WERI-Rb-1 (cell line): ENCODE measurements at places on chromosomes 4 and X.

- DNase-seq = no peak
These were observed 41.0 kb upstream of the PDLIM5 start for GRCh38 chr4:94410678-94411206.

DNA sequence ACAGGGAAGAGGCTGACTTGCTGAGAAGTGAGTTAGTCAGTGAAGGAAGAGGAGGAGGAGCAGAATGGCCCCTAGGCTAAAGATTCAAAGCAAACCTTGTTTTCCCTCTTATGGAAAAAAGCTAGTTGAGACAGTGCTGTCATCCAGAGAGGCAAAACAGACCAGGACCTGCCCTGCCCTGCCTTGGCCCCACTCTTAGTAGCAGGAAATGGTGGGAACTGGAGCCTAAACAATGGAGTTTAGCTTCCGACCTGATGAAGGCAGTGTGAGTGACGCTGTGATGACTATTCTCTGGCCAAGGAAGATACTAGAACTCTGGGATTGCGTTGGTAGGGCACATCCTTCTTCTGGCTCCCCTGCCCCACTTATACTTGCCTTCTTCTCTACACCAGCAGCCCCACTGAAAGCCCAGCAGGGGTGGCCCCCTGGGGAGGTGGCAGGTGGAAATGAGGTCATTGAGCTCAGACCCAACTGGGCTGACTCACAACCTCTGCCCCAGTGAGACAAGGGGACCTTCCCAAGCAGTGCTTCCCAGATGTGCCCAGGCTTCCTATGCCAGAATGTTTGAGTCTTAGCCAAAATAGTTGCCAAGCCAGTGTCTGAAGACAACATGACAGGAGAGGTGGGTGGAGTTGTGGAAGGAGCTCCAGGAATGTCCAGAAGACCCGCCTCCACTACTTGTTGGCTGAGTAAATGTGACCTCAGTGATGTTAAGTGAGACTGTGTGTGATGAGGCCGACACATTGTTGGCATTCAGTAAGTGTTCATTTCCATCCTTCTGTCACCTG is 38.8 kb downstream of the MSN start:
- DNase-seq = no peak

DNA sequence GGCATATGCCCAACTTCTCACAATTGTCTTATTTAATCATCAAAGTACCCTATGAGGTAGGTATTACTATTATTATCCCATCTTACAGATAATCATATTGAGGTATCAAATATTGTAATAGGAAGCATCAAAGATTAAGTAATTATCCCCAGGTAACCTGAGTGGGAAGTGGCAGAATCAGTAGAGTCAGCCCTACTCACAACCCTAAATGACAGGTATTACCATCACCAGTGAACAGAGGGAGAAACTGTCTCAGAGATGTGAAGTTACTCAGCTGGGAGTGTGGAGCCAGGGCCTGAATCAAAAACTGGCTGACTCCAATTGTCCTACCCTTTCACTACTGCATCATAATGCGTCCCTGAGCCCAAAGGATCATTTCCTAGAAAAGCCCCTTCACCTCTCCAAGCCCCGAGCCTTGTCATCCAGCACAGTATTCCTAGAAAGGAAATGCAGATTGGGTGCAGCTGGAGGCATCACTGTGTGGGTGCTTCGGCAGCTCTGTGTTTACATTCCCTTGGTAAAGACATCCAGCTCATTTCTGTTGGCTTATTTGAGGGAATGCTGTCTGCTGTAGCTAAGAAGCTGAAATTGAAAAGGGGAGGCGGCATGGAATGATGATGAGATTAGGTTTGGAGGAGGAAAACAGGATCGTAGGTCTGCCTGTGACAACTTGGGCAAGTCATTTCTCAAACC is 72.8 kb downstream of the DHX15 start:
- DNase-seq = no peak

GRCh38 chr4:90442619-90443018 is 315.4 kb downstream of the CCSER1 start:
- DNase-seq = no peak

GRCh38 chrX:10492250-10492649 is 128.1 kb downstream of the MID1 start:
- no peak for DNase-seq

DNA sequence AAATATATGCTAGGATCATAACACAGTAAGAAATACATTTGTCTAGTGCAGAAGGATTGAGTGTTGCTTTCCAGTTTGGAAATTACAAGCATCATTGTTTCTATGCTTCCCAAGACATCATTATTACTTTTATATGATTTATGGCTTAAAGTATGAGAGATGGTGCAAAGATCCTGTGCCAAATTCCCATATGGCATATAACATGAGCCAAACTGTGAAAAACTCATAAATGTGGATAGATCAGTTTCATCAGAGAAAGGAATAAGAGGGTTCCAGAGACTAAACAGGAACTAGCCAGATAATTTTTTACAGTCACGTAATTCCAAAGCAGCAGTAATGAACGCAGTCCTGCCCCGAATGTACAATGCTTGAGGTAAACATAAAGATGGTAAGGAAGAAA is 126.3 kb downstream of the PRDM5 start:
- DNase-seq = no peak
